Adipocyte (in vitro differentiated cells): ENCODE measurements at places on chromosomes 7 and 10.

GRCh38 chr7:1857487-1858421 is 187.7 kb downstream of the ELFN1 start:
- DNase-seq, result no peak

GRCh38 chr10:52571018-52571417 is 201.6 kb downstream of the MBL2 start:
- peak; percentile 34 for DNase-seq

DNA sequence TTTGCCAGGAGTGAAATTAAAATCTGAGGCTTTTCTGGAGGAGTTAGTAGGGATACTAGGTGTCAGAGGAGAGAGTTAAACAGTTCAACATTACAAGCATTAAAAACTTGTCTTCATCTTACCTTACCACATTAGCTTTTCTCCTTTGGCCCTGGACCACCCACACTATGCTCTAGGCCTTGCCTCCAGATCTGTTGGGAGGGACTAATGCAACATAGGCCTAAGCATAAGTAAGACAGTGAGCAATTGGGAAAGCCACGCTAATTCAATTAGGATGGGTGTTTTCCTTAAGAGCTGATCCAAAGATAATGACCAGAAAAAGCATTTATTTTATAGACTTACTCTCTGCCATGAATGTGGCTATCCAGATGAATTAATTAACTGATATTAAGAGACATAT is 158.9 kb downstream of the ELMO1 start:
- no peak for DNase-seq

- DNase-seq, result peak; percentile 10
Observed at GRCh38 chr7:129146237-129146979, 1.9 kb downstream of the TSPAN33 start.

DNA sequence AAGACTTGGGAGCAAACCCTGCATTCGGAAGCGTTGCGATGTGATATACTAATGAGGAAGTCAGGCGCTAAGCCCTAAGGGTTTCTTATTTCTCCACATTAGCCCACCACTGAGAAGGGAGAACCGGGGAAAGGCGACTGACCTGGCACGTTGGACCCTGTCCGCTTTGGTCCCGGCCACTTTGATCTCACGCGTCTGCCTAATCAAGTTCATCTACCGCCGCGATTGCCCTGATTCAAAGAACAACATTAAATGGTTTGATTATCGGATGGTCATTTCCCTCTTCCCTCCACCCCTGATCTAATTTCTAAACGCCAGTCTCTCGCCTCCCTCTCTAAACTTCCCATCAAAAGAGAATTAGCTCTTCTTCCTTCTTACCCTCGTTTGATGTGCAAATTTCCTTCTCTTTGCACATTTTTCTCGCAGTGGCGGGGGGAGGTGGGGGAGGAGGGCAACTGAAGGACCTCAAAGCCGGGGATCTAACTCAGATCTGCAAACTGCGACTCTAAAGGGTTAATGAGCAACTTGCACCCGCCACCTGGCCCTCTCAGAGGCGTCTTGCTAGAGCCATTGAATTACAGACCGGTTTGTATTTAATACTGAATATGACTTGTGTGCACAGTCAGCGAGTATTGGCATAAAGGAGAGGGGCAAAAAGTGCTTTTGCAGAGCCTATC is 687 bp upstream of the DKK1 start:
- DNase-seq, result peak; percentile 32

- DNase-seq, result no peak
Observed at GRCh38 chr7:120588416-120588815, 269.5 kb downstream of the TSPAN12 start.

DNA sequence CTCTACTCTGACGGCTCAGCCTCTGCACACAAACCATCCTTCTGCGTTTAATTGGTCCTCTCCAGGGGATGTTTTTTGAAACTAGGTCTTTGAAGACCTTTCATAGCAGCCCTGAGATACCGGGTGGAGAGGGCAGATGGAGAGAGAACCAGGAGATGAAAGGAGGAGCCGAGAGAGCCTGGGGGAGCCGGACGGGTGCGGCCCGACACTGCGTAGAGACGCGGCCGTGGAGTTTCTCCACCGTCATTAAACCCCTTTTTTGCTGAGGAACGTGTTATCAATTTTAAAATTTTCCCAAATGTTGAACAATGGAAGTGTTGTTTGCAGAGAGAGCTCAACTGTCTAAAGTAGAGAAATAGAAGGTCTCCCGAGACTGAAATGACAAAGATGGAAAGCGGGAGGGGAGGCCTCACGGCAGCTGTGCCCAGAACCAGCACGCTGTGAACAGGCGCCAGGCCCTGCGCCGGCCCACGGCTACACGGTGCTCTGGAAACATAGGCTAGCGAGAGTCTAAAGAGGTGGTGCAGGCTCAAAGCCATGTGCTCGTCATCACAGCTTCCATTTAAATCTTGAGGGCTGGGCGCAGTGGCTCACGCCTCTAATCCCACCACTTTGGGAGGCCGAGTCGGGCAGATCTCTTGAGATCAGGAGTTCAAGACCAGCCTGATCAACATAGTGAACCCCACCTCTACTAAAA is 307.0 kb downstream of the PTPRN2 start:
- no peak for DNase-seq

DNA sequence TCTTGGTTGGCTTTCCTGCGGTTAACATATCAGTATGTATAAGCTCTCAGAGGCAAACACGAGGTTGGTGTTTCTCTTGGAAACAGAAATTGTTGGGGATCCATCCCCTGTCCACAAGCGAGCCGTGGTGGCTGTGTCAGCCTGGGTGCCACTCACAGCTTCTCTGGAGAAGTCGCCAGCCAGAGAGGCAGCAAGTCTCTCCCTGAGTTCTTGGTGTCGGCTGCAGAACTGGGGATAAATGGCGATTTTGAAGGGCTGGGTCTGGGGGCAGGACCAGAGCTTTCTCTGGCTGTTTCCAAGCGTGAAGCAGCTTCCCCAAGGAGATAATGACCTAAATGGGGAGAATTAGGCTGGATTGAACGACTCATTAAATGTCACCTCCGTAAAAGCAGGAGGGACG is 335.3 kb downstream of the GLRX3 start:
- DNase-seq, result no peak

DNA sequence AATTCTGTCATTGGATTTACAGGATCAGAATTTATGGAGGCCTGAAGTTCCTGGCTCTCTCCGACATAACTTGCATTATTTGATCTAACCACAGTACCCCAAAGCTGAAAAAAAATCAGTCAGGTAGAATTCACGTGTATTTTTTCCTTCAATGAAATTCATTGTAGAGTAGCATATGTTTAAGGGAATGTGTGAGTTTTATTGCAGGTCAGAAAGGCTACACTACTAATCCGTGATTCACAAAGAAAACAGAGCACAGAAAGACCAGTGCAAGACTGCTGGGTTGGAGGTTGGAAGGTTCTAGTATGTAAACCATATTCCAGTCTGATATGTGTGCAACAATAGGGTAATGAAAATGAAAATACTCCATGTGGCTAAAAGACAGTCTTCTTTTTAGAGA is 247.0 kb upstream of the FERD3L start:
- peak; percentile 44 for DNase-seq

- DNase-seq, result no peak
Observed at GRCh38 chr7:112081778-112082177, 124.4 kb downstream of the DOCK4 start.

- DNase-seq, result no peak
Observed at GRCh38 chr7:75688200-75689136, 50.3 kb downstream of the HIP1 start.

GRCh38 chr10:48487244-48487643 is 117.6 kb downstream of the ARHGAP22 start:
- DNase-seq, result no peak

- DNase-seq, result no peak
Observed at GRCh38 chr7:91463330-91463729, 199.1 kb downstream of the FZD1 start.

DNA sequence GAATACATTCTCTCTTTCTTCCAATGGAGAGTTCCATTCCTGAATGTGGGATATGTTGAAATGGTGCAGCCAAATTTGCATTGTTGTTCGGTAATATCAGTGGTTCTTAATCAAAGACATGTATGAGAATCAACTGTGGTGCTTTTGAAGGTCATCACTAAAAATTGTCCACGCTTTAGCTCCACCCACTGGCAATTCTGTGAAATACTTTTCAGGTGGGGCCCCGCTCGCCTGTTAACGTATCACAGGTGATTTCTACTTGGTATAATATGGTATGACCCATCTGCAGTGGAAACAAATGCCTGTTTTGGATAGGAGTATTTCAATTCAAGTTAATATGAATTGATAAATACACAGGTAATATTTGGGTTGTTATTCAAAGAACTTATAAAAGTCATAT is 178.4 kb downstream of the NSUN6 start:
- no peak for DNase-seq

DNA sequence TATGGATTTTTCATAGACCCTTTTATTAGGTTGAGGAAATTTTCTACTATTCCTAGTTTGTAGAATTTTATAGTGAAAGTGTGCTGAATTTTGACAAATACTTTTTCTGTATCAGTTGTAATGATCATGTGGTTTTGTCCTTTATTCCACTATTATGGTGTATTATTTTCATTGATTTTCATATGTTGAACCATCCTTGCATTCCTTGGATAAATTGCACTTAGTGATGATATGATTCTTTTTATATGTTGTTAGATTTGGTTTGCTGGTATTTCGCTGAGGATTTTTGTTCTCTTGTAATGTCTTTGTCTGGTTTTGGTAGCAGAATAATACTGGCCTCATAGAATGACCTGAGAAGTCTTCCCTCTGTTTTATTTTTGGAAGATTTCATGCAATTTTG is 140.6 kb upstream of the CDK6 start:
- DNase-seq, result peak; percentile 10

DNA sequence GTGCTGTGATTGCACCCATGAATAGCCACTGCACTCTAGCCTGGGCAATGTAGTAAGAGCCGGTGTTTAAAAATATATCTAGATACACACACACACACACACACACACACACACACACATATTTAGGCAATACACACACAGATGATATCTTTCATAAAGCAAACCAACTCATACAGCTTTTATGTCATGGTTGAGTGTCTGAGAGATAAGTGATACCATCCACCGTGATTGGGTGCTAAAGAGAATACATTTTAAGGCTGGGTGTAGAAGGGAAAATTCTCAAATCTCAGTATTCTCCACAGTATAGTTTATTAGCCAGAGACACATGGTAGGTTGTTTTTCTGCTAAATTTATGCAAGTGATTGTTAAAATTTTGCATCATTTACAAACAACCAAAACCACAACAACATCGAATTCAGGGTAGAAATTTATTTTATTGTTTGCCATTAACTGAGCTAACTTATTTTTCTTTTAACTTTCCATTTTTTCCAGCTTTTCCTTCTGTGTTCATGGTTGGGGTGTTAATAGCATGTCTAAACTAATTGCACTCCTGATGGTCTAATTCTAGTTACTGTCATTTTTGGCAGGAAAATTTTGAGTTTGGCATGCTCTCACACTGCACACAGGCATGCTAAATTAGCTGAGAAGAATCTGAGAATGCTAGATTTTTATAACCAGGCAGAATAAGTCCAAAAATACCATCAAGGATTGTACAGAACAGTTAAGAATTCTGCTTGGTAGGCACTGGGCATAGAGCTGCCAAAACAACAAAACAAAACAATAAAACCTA is 57.9 kb upstream of the SYPL1 start:
- no peak for DNase-seq

- peak; percentile 50 for DNase-seq
Observed at GRCh38 chr10:71981015-71981875, 17.1 kb downstream of the CHST3 start.
